ENCODE measurements at places on chromosomes 1 and 21.
A peak's percentile ranks its signal among the peaks of the same experiment; 100 is the strongest.

GRCh38 chr1:202245391-202245790 is 51.8 kb downstream of the LGR6 start:
- no peak for DNase-seq

- peak; percentile 97 for DNase-seq
These were observed 717.9 kb upstream of the CXADR start for GRCh38 chr21:16794950-16795349.

- no peak for DNase-seq
These were observed 107.5 kb downstream of the NEK7 start for GRCh38 chr1:198264282-198264681.

GRCh38 chr1:107936498-107937481 is 28.2 kb downstream of the VAV3 start:
- peak; percentile 78 for DNase-seq
